ENCODE measurements at places on chromosomes 2 and 18. TPM values are rescaled to one million over a fixed set of nuclear protein-coding genes. Genes with fewer than 3 reads are reported as not detected.

VAMP8 gene
- 14.5 TPM for total RNA-seq

ANKRD62 gene
- total RNA-seq, result not detected

KATNAL2 gene
- total RNA-seq, result 1.9 TPM

FAHD2B gene
- total RNA-seq, result 10.3 TPM

SGPP2 gene
- total RNA-seq, result 0.16 TPM

ST6GAL2 gene
- total RNA-seq, result 19.4 TPM

B4GALT6 gene
- total RNA-seq, result 7.8 TPM

NAT8 gene
- total RNA-seq, result not detected

SLC14A1 gene
- total RNA-seq, result not detected

RAPGEF4 gene
- 0.15 TPM for total RNA-seq

HOXD10 gene
- 7.0 TPM for total RNA-seq

GKN1 gene
- 0.73 TPM for total RNA-seq

DSG2 gene
- 70.5 TPM for total RNA-seq

PLEKHH2 gene
- 0.75 TPM for total RNA-seq

PROKR1 gene
- not detected for total RNA-seq

EHBP1 gene
- 69.8 TPM for total RNA-seq

RIT2 gene
- not detected for total RNA-seq

SLC16A14 gene
- total RNA-seq, result 1.5 TPM

CXCR1 gene
- not detected for total RNA-seq

PRSS56 gene
- total RNA-seq, result not detected

CRYGD gene
- total RNA-seq, result not detected

SFXN5 gene
- 16.3 TPM for total RNA-seq

SLC5A6 gene
- total RNA-seq, result 70.4 TPM

TCF23 gene
- total RNA-seq, result not detected

STON1 gene
- total RNA-seq, result not detected

ZNF396 gene
- 0.69 TPM for total RNA-seq

SCN1A gene
- not detected for total RNA-seq

TM4SF20 gene
- total RNA-seq, result 10.7 TPM

REG1B gene
- not detected for total RNA-seq

DPYSL5 gene
- 5.9 TPM for total RNA-seq

CPSF3 gene
- total RNA-seq, result 55.6 TPM

NYAP2 gene
- total RNA-seq, result not detected

HES6 gene
- 7.8 TPM for total RNA-seq

MYO1B gene
- total RNA-seq, result 72.4 TPM

GAL3ST2 gene
- total RNA-seq, result 0.28 TPM

DCDC2C gene
- 0.36 TPM for total RNA-seq

UGT1A5 gene
- total RNA-seq, result not detected

NETO1 gene
- total RNA-seq, result not detected

IGFBP2 gene
- 70.0 TPM for total RNA-seq

SDC1 gene
- 202 TPM for total RNA-seq

MOGAT1 gene
- not detected for total RNA-seq

B3GNT7 gene
- 1.8 TPM for total RNA-seq

DLX1 gene
- 3.5 TPM for total RNA-seq

REG3A gene
- not detected for total RNA-seq

SAG gene
- total RNA-seq, result not detected

STPG4 gene
- total RNA-seq, result 0.12 TPM

GPC1 gene
- total RNA-seq, result 191 TPM

AQP12A gene
- not detected for total RNA-seq

YES1 gene
- total RNA-seq, result 19.3 TPM

SH3RF3 gene
- total RNA-seq, result 0.38 TPM

SMPD4 gene
- 78.6 TPM for total RNA-seq

AQP12B gene
- total RNA-seq, result not detected

GDF7 gene
- total RNA-seq, result 0.03 TPM

PRKAG3 gene
- not detected for total RNA-seq

DSG3 gene
- total RNA-seq, result 0.02 TPM

ITGB6 gene
- total RNA-seq, result 0.84 TPM

FOSL2 gene
- total RNA-seq, result 44.6 TPM

TMEM37 gene
- total RNA-seq, result 1.9 TPM

SLC11A1 gene
- 0.24 TPM for total RNA-seq
